ENCODE measurements at places on chromosomes 11 and 22.
A peak's percentile ranks its signal among the peaks of the same experiment; 100 is the strongest.

GRCh38 chr11:28963187-28963586 lies 855.0 kb downstream of the METTL15 start:
- DNase-seq = no peak

DNA sequence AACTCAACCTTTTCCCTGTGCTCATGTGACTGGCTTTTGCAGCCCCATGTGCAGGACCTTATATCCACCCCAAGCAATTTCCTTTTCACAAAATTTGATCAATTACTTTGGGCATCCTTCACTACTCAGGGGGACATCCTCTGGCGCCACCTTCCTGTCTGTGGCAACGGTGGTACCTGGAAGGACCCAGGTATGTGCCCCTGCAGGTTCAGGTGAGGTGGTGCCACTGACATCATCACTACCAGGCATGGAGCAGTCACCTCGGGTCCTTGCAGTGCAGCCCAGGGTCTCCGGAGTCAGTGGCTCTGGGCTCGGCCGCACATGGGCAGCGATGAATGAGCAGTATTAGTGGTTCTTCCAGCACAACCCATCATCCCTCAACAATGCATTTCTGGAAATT lies 37.7 kb upstream of the B3GAT1 start:
- no peak for DNase-seq

DNA sequence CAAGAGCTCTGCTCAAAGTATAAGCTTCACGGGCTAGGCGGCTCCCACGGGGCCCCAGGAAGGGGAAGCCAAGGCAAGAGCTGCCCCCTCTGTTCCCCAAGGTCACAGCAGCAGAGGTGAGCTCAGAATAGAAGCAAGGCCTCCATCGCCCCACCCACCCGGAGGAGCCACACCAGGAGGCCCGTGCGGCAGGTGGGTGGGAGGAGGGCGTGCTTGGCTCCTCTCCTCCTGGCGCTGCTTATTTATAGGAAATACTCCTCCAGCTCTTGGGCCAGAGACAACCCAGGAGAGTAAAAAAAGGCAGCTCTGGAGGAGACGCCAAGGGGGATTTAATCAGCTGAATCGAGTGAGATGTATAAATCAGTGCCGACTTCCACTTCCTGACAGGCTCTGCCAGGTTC lies 87.8 kb downstream of the FEZ1 start:
- DNase-seq = no peak

- no peak for DNase-seq
Measured at GRCh38 chr11:14079011-14079410, 116.5 kb downstream of the SPON1 start.

DNA sequence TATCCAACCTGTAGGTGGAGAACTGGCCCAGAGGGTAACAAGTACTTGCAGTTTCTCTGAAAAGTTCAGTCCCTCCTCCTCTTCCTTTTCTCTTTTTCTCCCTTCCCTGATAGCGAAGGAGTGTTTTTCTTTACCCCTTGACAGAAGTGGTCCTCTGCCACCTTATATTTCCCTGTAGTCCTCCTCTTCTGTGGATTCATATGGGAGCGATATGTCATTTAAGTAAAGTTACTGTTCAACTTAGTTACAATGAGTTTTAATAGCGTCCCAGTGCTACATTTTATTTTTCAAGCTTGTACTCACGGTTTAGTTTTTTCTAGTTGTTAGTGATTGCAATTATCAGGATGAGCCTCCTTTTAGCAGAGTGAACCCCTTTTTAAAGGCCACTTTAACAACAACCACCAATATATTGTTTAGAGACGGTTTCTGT lies 1.4 kb downstream of the PCF11 start:
- no peak for DNase-seq

DNA sequence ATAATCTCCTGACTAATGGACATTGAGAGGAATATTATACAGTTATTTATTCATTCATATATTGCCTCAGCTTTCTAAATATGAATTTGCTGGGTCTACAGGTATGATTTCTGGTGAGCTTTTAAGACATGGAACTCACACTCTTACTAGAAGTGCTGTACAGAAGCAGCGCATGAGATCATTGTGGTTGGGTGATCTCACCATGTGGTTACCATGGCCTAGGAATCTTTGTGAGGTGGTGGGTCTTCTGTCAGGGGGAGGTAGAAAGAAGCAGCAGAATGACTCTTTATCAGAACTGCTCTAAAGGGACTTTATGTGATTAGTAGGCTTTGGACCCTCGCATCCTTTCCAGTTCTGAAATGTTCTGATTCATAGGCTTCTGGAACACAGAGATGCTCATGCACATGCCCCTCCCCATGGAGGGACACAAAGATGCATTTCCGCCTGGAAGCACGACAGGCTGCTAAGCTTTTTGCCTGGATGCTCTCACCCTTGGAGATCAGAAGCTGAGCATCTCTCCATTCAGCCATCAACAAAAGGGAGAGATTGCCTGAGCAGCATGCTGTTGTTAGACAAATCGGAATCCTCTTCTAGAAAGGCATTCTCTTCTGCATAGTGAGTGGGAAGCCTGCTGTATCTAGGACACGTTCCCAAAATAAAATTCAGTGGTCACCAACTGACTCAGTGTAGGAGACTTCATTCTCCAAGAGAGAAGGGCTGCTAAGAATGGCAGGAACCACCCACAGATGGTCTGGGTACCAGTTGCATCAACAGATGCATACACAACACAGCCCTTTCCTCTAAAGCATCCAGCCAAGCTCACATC lies 51.3 kb downstream of the KIRREL3 start:
- DNase-seq = no peak

DNA sequence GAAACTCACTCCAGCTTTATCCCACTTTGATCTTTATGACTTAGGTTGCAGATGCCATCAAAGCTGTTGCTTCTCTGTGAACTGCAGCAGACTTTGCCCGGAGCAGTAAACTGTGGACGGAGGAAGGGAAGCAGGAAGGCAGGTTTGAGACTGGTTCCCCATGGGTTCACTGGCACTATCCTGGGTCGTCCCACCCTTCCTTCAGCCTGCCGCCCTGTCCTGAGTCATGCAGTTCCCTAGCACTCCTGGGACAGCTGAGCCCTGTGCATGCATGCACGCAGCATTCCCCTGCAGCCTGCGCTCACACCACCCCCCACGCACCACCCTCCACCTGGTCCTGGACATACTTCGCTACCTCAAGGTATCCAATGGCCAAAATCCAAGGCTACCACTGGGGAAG lies 23.5 kb upstream of the P2RY2 start:
- no peak for DNase-seq

GRCh38 chr11:104372111-104372510 lies 208.2 kb upstream of the PDGFD start:
- no peak for DNase-seq

DNA sequence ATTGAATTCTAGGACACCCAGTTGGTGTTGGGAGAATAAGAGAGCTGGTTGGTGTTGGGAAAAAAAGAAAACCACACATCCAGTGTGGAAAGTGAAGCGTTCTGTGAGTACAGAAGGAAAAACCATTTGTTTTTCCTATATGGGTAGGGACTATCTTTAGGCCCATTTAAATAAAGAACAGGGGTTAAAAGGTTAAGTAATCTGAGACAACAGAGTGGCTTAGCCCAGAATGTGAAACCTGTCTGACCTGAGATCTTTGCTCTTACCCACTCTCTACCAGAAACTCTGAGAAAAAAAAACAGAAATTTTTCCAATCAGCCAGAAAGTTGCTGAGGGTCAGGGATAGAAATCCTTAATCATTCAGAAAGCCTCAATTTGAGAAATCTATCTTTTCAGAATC lies 59.8 kb upstream of the LRRC55 start:
- DNase-seq = no peak

DNA sequence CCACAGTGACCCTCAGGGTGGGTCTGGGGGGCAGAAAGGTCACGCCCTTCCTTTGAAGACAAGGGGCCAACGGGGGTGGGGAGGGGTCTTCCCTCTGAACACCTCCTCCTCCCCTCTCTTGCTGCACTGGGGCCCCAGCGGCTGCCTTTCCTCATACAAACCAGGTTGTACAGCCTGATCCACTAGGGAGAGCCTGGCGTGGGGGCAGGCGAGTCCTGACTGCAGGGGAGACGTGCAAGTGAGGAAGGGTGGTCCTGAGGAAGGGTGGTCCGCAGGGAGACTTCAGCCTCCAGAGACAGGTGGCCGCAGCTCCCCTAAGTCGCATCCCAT lies 43.6 kb upstream of the LINC01488 start:
- DNase-seq = no peak

GRCh38 chr11:17013548-17014320 lies 480 bp downstream of the PLEKHA7 start:
- no peak for DNase-seq

- no peak for DNase-seq
Measured at GRCh38 chr11:63619967-63620366, 5.7 kb upstream of the PLAAT3 start.

DNA sequence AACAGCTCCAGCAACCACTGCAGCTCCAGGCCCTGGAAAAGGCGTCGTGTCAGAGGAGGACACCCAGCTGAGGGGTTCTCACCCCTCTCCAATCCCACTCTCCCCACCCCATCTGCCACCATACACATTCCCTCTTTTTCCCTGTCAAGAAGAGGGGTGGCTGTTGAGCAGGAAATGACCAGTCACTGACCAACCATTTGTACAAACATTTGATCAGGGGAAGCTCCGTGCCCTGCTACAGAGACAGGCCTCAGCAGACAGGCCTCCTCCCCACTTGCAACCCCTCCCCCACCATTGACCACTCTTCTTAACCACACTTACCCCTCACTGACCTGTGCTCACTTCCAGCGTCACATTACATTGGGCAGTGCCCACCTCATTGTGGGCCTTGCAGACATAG lies 2.3 kb upstream of the VSIG2 start:
- DNase-seq = no peak

GRCh38 chr11:111447112-111447471 lies 65.1 kb downstream of the BTG4 start:
- DNase-seq = no peak

DNA sequence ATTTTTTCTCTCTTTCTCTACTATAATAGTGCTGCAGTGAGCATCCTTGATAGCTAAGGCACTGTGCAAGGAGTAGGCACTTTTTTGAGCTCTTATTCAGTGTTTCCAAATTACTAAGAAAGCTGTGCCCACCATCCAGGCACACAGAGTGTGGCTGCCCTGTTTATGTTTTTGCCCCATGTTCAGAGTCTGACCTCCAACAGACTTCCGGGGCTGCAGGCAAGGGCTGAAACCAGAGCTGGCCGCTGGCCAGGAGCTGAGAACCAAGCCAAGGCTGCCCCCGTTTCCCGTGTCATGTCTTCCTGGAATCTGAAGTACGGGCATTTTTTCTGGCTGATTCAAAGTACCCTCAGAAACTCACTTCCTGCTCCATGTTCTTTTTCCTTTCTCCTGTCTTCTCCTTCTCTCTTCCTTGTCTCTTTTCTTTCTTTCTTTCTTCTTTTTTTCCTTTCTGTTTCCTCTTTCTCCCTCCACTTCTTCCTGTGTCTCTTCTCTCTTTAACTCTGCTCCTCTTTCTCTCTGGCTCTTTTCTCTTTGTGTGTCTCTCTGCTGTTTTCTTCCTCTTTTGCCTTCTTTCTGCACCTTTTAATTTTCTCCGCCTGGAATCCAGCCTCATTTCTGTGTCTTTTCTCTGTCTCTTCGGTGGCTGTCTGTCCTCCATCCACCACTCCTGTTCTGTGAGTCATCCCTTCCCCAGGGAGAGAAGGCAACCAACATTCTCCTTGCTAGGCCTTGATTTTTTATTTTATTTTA lies 17.0 kb upstream of the KCTD14 start:
- DNase-seq = peak; percentile 28

GRCh38 chr11:76334826-76335389 lies 46.0 kb downstream of the THAP12 start:
- DNase-seq = no peak

GRCh38 chr11:73961321-73961720 lies 10.5 kb downstream of the DNAJB13 start:
- no peak for DNase-seq

DNA sequence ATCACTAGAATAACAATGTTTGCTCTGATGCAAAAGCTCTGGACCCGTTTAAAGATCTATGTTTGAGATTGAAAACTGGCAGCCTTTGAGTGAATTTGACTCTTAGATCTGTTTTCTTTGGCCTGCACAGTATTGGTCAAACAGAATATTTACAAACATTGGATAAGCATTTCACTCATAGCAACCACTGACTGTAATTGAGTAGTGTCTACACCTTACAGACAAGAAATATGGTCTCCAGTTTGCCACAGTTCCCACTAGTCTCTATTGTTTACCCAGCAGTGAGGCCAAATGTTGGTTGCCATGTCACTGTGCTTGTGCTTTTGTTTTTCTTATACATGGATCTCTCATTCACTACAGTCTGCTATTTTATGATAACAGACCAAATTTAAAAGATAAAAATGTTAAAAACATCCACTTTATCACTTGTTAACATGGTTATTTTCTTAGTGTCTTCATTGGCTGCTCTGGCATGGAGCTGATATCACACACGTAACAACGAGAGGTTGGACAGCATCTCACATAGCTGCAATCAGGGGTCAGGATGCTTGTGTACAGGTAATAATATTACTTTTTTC lies 12.2 kb downstream of the ANKRD42 start:
- no peak for DNase-seq

DNA sequence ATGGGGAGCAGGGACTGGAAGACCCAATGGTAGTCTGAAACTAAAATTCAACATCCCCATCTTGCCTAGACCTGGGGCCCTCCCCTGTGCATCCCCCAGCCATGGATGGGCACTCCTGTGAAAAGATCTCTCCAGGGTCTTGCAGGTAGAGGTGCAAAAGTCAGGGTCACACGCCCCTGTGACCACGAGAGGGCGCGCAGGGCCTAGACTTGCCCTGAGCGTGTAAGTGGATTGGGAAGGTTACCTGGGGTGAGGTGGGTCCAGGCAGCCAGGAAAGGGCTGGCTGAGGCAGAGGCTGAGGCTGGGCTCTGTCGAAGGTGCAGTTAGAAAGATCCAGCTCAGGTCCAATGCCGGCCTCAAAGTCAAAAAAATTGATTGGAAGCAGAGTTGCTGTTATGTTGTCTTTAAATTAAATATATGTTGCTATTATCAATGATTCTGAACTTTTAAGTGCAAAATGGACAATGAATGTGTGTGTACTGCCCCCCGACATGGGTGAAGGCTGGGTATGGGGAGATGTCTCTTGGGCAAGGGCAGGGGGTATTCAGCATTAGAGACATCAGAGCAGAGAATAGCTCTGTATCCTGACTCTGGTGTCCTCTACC lies 4.8 kb upstream of the POU2F3 start:
- no peak for DNase-seq

GRCh38 chr11:116285026-116285425 lies 487.8 kb downstream of the BUD13 start:
- no peak for DNase-seq

Measured in caudate nucleus (tissue), 63 donors.